ENCODE measurements at places on chromosomes 16 and 17. TPM values are rescaled to one million over a fixed set of nuclear protein-coding genes. Genes with fewer than 3 reads are reported as not detected.

PPM1E gene
- total RNA-seq = not detected

NTN3 gene
- 0.23 TPM for total RNA-seq

HSD17B2 gene
- total RNA-seq = 0.35 TPM

EPX gene
- total RNA-seq = not detected

PMFBP1 gene
- 0.15 TPM for total RNA-seq

CDC6 gene
- total RNA-seq = 5.6 TPM

HSD11B2 gene
- not detected for total RNA-seq

PIPOX gene
- total RNA-seq = 1.9 TPM

PSMD7 gene
- 76.3 TPM for total RNA-seq

CDK5R1 gene
- 0.35 TPM for total RNA-seq

CHST5 gene
- total RNA-seq = not detected

GRAP gene
- 0.08 TPM for total RNA-seq

NOD2 gene
- total RNA-seq = 0.59 TPM

PRRT2 gene
- total RNA-seq = 0.38 TPM

All from smooth muscle cell of the coronary artery (primary cell).